ENCODE measurements at places on chromosomes 16 and 17. TPM values are rescaled to one million over a fixed set of nuclear protein-coding genes. Genes with fewer than 3 reads are reported as not detected.

The TBC1D3C gene
- total RNA-seq, result 1.0 TPM

The CEP295NL gene
- total RNA-seq, result 4.8 TPM

The PRSS53 gene
- total RNA-seq, result 1.1 TPM

The CTRB1 gene
- total RNA-seq, result not detected

DNA sequence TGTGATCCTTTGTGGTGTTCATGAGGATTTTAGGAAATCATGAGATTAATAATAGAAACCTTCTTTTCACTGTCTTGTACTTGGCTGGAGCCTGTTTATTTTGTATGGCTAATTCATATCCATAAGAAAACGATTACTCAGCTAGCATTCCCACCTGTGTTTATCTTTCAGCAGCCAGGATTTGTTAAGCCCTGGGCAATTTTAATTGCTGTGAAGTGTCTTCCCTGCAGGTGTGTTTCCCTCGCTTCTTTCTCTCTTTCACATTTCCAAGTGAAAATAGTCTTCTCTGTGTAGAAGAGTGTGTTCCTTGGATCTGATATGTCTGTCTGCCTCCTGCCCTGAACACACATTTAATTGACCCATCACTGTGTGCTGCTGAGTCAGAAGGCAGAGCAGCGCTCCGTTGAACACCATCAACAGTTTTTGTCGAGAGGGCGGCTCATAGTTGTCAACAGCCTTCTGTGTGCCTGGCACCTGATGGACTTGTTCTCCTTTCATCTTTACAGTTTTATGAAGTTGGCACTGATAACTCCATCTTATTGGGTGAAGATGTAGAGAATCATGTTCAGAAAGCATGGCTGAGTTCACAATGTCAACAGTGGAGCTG, 83.2 kb downstream of the SPECC1 start:
- DNase-seq, result no peak

GRCh38 chr16:2516391-2517240, 2.9 kb downstream of the ATP6V0C start:
- DNase-seq, result no peak

- peak; percentile 17 for DNase-seq
These were observed 81.0 kb downstream of the TMEM100 start for GRCh38 chr17:55641676-55642081.

GRCh38 chr17:9817086-9817485, 4.8 kb downstream of the GSG1L2 start:
- no peak for DNase-seq

GRCh38 chr16:1899641-1900451, 18.4 kb downstream of the HS3ST6 start:
- no peak for DNase-seq

GRCh38 chr16:70433458-70434103, 5.3 kb downstream of the ST3GAL2 start:
- DNase-seq, result no peak

DNA sequence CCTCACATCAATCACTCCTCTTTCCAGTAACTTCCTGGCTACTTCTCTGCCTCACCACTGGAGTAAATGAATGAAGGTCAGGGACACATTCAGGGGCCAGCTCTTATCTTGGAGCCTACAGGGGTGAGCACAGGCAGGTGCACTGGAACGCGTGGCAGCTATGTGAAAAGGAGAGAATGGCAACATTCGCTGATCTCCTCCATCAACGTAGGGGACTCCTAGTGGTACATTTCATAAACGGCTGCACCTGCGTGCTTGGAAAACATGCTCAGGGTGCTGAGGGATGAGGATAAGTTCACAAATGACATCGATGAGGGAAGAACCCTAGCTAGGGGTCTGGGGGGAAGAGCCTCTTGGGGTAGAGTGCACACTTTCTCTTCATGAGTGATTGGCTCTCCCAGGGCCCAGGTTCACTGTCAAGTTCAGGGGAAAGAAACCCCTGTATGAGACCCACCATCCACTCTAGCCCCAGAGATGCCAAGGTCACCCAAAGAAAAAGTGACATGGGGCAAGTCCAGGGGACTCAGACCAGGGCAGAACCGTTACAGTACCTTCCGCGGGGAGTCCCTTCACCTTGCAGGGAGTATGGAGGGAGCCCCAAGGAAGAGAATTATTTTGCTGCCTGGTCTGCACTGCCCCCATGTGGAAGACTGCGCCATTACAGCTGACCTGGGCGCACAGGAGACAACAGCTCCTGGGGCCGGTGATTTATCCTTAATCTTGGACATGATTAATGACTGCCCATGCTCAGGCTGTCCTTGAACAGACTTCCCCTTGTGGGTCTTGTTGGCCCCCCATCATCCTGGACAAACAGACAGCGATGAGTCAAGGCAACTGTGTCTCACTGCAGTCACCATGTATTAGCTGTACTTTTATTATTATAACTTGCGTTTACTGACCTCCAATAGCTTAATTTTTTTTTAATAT, 30.1 kb downstream of the VAC14 start:
- no peak for DNase-seq

DNA sequence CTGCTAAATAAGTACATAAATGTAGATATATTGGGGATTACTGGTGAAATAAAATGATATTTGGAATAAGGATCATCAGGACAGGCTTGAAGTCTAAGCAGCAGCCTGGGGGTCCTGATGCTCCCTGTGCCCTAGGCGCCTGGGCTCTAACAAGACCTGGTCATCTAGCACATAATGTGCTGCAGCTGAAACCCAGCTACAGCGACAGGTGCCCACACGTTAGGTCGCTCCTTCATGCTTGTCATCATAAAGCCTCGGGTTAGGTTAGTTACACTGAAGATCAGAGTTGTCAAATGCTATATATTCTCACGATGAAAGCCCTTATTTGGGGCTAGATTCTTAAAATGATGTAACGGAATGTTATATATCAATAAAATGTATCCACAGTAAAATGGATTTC, 11.5 kb downstream of the NARF start:
- DNase-seq, result no peak

GRCh38 chr16:52819808-52820207, 232.9 kb downstream of the CHD9NB start:
- no peak for DNase-seq

GRCh38 chr16:13660807-13661206, 259.1 kb upstream of the ERCC4 start:
- DNase-seq, result no peak

- no peak for DNase-seq
These were observed 15.1 kb upstream of the CD300LD start for GRCh38 chr17:74607221-74607620.

DNA sequence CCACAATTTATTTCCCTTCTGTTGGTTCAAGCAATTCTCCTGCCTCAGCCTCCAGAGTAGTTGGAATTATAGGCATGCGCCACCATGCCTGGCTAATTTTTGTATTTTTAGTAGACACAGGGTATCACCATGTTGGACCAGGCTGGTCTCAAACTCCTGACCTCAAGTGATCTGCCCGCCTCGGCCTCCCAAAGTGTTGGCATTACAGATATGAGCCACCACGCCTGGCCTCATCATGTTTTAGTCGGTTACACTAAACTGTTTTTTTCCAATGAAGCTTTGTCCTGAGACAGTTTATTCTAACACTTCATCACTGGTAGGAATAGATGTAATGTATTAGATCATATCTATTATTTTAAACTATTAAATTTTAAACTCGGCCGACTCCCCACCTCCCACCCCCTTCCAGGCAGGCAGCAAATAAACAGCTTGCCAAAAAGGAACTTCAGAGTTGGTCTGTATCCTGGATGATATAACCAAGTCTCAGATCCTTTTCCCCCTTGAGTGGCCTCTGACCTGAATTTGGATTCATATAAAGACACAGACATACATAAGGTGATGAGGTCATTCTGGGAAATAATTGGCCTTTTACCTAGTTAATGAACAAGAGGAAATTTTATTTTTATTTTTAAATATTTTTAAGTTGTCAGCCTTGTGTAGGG, 18.4 kb upstream of the CORO6 start:
- no peak for DNase-seq

DNA sequence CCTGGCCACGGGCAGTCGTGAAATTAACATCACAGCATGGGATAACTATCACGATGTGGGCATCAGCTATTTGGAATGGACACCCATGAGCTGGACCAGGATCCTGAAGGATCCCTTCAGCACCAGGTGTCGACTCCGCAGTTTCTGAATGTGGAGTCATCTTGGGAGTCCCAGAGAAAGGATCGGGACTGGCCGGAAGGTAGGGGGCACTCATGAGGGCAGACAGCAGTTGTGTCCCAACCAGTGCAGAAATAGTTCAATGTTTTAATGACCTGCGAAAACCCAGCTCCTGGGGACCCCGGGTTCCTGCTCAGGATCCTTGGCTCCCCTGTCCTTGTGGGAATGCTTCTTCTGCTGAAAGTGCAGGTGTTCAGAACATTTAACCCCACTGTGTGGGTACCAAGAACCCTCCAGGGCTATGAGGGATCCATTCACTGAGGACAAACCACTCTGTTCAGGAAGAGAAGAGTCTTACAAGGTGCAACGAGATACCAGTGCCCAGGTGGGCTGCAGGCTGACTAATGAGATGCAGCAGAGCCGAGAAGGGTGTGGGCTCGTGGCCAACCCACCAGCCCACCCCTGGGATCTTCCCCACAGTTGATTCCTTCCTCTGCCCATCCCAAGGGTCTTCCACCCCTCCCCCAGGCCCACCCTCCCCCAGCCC, 154.8 kb downstream of the SALL1 start:
- DNase-seq, result no peak

DNA sequence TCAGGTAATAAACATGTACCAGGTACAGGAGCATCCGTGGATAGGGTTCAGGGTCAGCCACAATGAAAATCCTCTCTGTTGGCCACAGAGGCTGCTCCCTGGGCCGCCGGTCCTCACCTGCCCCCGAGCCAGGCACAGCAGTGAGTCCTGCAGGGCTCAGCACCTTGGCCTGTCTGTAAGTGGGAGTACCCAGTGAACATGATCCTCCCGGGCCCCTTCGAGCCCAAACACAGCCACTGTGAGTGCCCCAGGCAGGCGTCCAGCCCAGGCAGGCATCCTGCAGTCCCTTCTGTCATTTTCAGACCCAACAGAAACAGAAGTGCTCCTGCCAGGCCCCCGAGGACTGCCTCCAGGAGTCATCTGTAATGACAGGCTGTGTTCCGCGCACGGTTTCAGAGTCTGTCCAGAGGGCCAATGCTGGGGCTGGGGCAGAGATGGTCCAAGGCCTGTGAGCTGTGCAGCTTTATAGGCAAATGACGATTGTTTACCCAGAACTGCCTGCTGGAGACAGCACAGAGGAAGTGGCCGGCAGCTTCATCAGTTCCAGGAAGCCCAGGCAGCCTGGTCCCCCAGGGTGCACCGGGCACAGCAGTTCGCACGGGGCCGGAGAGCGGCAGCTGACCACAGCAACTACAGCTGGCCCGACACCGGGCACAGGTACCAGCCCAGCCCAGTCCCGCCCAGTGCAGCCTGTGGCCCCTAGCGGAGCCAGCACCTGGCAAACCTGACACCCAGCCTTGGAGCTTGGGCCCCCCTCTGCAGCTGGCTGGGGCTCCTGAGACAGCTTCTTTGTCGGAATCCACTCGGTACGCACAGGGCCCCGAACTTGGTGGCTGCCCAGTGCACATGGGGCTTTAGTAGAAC, 13.2 kb downstream of the SLC7A5 start:
- no peak for DNase-seq
